ENCODE measurements at places on chromosomes 3 and 15. TPM values are rescaled to one million over a fixed set of nuclear protein-coding genes. Genes with fewer than 3 reads are reported as not detected.

ZNF660 gene
- 0.39 TPM for total RNA-seq

- DNase-seq: no peak
Observed at GRCh38 chr3:139764069-139764905, 86.5 kb upstream of the NMNAT3 start.

DNA sequence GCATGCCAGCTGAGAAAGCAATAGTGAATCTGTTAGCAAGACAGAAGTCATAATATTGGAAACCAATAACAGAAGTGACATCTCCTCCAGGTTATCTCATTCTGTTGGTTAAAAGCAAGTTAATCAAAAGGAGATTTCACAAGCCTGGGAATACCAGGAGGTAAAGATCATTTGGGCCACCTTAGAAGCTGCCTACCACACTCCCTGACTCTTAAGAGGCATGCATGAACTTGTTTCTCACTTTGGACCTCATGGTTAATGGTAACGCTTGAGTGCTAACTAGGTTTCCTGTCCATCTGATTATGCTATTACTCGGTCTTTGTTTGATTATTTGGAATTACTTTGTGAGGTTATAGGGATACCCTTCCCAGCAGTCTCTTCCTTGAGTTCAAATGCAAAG, 650.8 kb upstream of the SGO1 start:
- DNase-seq: no peak

- DNase-seq: no peak
Observed at GRCh38 chr3:142884531-142884930, 4.4 kb downstream of the PCOLCE2 start.

- DNase-seq: no peak
Observed at GRCh38 chr3:105534491-105534890, 167.8 kb downstream of the ALCAM start.

GRCh38 chr3:80040067-80040466, 272.3 kb upstream of the ROBO1 start:
- no peak for DNase-seq

DNA sequence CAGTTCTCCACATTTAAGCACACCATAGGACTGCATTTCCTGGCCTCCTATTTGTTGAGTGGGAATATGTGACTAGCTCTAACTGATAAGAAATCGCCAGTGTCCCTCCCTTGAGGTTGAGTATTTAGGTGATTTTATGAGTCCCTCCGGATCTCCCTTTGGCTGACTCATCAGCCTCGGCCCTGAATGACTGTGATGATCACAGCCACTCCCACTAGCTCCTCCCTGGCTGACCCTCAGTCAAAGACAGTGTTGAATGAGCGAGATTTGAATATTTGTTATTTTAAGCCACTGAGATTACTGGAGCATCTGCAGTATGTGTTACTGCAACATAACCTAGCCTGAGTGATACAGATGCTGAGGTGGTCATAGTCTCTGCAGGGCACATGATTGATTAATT, 515.3 kb downstream of the EPHB1 start:
- DNase-seq: no peak

GRCh38 chr3:108088146-108088545, 2.7 kb downstream of the CD47 start:
- DNase-seq: no peak

DNA sequence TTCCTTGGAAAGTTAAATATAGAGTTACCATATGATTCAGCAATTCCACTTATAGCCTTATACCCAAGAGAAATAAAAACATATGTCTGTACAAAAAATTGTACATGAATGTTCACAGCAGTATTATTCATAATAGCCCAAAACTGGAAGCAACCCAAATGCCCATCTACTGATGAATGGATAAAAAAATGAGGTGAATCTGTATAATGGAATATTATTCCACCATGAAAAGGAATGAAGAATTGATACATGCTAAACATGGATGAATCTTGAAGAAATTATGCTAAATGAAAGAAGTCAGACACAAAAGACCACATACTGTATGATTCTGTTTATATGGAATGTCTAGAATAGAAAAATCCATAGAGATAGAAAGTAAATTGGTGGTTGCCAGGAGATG, 61.4 kb downstream of the TTC23 start:
- no peak for DNase-seq
